Stimulated activated CD8-positive, alpha-beta memory T cell treated with anti-CD3 and anti-CD28 coated beads, Interleukin-7, amount 100 ng/mL, for 1 hour (primary cell): ENCODE measurements at places on chromosomes 4 and X.

GRCh38 chr4:82482387-82482786 is 52.0 kb downstream of the ENOPH1 start:
- DNase-seq = no peak

GRCh38 chr4:159098482-159099127 is 4.3 kb upstream of the RAPGEF2 start:
- no peak for DNase-seq

GRCh38 chr4:80197601-80198440 is 518 bp downstream of the PRDM8 start:
- no peak for DNase-seq

GRCh38 chrX:110915111-110915510 is 119.5 kb upstream of the CHRDL1 start:
- DNase-seq = no peak

DNA sequence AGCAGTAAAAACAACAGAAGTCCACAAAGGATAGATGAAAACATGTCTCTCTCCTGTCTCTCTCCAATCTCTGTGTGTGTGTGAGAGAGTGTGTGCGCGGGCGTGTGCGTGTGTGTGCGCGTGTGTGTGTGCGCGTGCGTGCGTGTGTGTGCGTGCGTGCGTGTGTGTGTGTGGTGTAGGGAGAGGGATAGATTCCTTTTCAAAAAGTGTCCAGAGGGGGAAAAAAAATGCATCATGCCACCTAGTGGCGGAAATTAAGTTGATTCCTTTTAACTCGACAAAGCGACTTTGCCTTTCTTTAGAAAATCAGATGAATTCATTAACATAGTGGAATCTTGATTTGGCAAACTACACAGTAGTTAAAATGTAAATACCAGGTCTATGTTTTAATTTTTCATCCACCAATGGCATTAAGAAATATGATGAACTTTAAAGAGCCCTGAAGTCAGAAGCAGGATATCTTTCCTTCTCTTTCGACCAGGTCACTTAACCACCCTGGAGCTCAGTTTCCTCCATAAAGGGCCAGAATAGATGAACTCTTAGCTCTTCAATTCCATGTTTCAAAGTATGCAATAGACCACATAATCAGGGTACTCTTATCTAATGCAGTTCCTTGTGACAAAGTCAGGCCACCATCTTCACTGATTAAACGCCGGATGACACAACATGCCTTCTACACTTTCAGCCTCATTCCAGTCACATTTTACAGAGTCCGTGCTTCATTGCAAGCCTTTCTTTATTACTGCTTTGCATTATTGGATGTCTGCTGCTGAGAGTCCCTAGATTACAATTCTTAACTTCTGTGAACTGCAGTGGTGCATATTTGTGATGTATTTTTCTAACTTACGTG is 162.8 kb downstream of the FBXO8 start:
- no peak for DNase-seq

GRCh38 chr4:52925531-52925968 is 63.4 kb downstream of the RASL11B start:
- no peak for DNase-seq

- no peak for DNase-seq
Observed at GRCh38 chrX:53084043-53084570, 1.9 kb downstream of the TSPYL2 start.

GRCh38 chr4:107315584-107315983 is 279.5 kb upstream of the DKK2 start:
- DNase-seq = no peak

DNA sequence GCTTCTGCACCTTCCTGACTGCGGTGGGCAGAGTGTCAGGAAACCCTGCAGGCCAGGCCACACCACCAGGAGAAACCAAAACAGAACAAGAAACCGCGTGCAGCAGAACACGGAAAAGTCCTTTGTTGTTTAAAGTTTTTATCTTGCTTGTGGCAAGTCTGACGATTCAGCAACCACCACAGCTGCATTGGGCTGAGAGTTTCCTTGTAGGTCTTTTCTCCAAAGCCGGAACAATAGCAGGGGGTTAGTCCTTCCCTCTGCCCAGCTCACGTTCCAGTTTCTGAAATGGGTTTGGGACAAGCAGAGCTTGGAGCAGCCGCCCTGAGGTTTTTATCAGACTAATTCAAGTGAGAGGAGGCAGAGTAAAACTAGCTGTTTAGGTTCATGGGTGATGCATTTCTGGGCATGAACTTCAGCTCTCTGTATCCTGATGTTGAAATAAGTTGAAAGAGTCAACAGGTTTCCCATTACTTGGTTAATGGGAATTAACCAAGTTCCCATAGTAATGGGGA is 216.9 kb downstream of the PTTG2 start:
- DNase-seq = peak; percentile 24

DNA sequence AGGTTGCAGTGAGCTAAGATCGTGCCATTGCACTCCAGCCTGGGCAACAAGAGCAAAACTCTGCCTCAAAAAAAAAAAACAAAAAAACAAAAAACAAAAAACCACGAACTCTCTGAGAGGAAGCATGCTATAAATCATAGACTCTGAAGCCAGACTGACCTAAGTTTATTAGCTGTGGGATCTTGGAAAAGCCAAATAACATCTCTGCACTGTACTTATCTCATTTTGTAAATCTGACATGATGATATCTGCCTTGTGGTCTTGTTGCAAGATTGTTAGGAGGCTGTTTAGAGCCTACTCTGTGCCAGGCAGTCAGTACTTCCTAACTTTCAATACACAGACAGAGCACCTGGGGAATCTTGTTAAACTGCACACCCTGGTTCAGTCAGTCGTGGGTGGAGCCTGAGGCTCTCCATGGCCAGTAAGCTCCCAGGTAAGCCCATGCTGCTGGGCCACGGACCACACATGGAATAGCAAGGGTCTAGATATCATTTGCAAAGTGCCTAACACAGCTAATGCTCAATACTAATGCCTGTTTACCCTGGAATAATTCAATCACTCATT is 107.6 kb upstream of the SMIM10 start:
- DNase-seq = no peak

GRCh38 chr4:148366251-148366650 is 76.0 kb downstream of the NR3C2 start:
- DNase-seq = no peak

DNA sequence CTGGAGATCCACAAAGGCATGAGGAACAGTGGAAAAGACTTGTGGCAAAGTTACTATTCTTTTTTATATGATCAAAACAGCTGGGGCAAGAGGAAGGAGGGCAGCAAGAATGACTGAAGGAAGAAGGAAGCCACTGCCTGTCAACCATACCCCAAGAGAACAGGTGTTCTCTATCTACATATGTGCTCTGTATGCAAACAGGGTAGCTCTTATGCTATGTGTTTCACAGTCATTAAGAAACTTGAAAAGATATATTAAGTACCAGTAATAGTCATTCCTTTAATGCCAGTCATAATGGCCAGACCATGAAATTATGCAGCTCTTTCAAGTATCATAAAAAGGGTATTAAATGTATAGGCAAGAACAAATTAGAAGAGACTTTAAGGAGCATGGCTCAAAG is 363.9 kb downstream of the KLHL13 start:
- DNase-seq = no peak
